ENCODE measurements at places on chromosomes 2 and 18. TPM values are rescaled to one million over a fixed set of nuclear protein-coding genes. Genes with fewer than 3 reads are reported as not detected.

Gene STK11IP
- 38.0 TPM for total RNA-seq

Gene ADD2
- 6.9 TPM for total RNA-seq

GRCh38 chr2:25566694-25567093 is 106.7 kb downstream of the DTNB start:
- no peak for DNase-seq

GRCh38 chr2:3793249-3793648 is 89.9 kb downstream of the DCDC2C start:
- no peak for DNase-seq

DNA sequence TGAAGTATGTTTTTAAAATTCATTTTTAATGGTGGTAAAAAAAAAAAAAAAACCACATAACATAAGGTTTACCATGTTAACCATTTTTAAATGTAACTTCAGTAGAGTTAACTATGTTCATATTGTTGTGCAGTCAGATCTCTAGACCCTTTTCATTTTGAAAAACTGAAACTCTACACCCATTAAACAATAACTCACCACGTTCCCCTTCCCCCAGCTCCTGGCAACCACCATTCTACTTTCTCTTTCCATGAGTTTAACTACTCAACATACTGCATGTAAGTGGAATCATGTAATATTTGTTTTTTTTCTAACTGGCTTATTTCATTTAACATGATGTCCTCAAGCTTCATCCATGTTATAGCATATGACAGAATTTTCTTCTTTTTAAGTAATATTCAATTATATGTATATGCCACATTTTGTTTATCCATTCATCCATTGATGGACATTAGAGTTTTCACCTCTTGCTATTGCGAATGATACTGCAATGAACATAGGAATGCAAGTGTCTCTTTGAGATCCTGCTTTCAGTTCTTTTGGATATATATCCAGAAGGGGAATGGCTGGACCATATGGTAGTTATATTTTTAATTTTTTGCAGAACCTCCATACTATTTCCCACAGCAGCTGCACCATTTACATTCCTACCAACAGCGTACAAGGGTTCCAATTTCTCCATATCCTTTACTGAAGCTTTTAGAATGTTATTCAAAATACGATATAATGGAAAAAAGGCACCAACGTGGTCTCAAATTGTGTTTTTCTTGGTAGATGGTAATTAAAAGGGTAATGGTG is 91.0 kb downstream of the SPTBN1 start:
- DNase-seq, result no peak

- no peak for DNase-seq
Observed at GRCh38 chr2:189302274-189302948, 122.8 kb upstream of the COL5A2 start.

DNA sequence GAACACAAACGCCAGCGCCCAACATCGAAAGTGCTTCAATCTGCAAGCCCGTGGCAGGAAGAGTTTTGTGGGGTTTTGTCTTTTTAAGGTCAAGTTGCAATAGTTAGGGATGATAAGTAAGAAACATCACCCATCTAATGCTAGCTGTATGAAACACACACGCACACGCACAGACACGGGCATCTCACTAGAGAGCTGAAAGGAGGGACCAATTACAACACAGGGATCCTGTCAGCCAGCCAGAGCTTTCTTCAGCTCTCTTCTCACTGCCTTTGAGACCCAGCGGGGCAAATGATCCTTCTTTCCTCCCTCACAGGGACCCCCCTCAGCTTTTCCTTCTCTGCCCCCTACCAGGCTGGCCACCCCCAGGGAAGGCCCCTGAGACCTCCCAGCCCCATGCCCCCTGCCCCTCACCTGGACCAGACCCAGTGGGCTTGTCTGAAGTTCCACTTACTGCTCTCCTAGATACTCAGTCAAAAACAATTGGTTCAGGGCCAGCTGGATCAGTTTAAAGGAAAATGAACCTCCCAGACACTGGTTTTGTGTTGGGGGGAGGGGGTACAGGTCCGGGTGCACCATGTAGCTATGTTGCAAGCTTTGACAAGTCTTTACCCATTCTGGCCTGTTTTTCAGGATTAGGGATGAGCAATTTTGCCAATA is 17.9 kb downstream of the CYP26B1 start:
- DNase-seq, result no peak
